ENCODE measurements at places on chromosomes 6 and 20. TPM values are rescaled to one million over a fixed set of nuclear protein-coding genes. Genes with fewer than 3 reads are reported as not detected.

PROKR2 gene
- polyA plus RNA-seq, result not detected

SNX21 gene
- polyA plus RNA-seq, result 14.6 TPM

HDGFL1 gene
- polyA plus RNA-seq, result not detected

NR2E1 gene
- not detected for polyA plus RNA-seq

PACSIN1 gene
- 1.6 TPM for polyA plus RNA-seq

HTR1B gene
- not detected for polyA plus RNA-seq

WFDC2 gene
- polyA plus RNA-seq, result 3.1 TPM

ASIP gene
- polyA plus RNA-seq, result 3.8 TPM

All from small intestine (tissue), 16 donors.